Umbilical cord (tissue), 2 donors: ENCODE measurements at places on chromosomes 4 and X. TPM values are rescaled to one million over a fixed set of nuclear protein-coding genes. Genes with fewer than 3 reads are reported as not detected.

Gene XG
- 4.8 TPM for total RNA-seq

Gene TEX13C
- total RNA-seq = 2.6 TPM

Gene NPNT
- 62.1 TPM for total RNA-seq

Gene TLR1
- 27.9 TPM for total RNA-seq

Gene OCIAD2
- 12.5 TPM for total RNA-seq

Gene GLRA2
- 2.9 TPM for total RNA-seq

Gene SPP1
- total RNA-seq = 1,479 TPM

Gene RHOXF2
- 0.96 TPM for total RNA-seq

Gene TCEAL5
- total RNA-seq = not detected

Gene TENM3
- total RNA-seq = 65.5 TPM

Gene NLRP2B
- total RNA-seq = 0.48 TPM

Gene SPANXN1
- total RNA-seq = not detected

Gene HSFX4
- not detected for total RNA-seq

Gene RPS6KA3
- total RNA-seq = 56.3 TPM

Gene SLC49A3
- total RNA-seq = 3.6 TPM

Gene C4orf33
- 11.1 TPM for total RNA-seq

Gene SRPX
- total RNA-seq = 74.9 TPM

Gene MAP3K15
- total RNA-seq = not detected

Gene PTCHD1
- 1.2 TPM for total RNA-seq

Gene RRAGB
- total RNA-seq = 30.6 TPM

Gene SSX1
- not detected for total RNA-seq

Gene NELFA
- total RNA-seq = 8.4 TPM

Gene GUCY1B1
- 53.9 TPM for total RNA-seq

Gene AWAT2
- total RNA-seq = 0.96 TPM

Gene STATH
- 5.8 TPM for total RNA-seq

Gene CTAG1B
- not detected for total RNA-seq

Gene HHIP
- total RNA-seq = 5.8 TPM

Gene NUDT11
- total RNA-seq = 4.3 TPM

Gene STARD8
- total RNA-seq = 2.4 TPM

Gene MMRN1
- 17.8 TPM for total RNA-seq

Gene PPP1R2C
- total RNA-seq = not detected

Gene TSC22D3
- 214 TPM for total RNA-seq

Gene MAGEA11
- total RNA-seq = not detected

Gene SLC10A6
- total RNA-seq = not detected

Gene ADH7
- 2.4 TPM for total RNA-seq

Gene CENPVL2
- total RNA-seq = not detected
